Articular chondrocyte of knee joint (primary cell): ENCODE measurements at places on chromosomes 7 and 10. TPM values are rescaled to one million over a fixed set of nuclear protein-coding genes. Genes with fewer than 3 reads are reported as not detected.

The NPSR1 gene
- not detected in 2 replicates for total RNA-seq

The CNTNAP2 gene
- total RNA-seq: 0.11 TPM in 1 of 2 replicates, not detected in the other

The DDC gene
- total RNA-seq: not detected in 2 replicates

The CRHR2 gene
- total RNA-seq: not detected in 2 replicates

The GJD4 gene
- 0.22 TPM in 1 of 2 replicates, not detected in the other for total RNA-seq
